Cerebellar nuclear complex (tissue), 1 donor: ENCODE measurements at places on chromosomes 5 and 9.

DNA sequence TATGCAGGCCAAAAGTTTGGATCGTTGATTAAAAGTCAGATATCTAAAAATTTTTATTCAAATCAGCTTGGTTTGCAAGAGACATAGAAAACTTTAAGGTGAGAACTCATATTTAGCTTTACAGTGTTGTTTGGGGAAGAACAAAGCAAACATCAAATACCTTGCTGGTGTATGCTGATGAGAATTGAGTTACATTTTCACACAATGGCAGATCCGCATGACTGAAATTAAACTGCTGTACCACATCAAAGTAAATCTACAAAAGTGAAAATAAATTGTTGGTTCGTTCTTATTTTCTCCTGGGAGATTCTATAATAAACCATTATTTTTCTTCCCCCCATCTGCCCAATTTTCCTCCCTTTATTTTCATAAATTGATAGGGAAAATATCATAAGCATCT is 198.2 kb upstream of the PCSK5 start:
- DNase-seq: no peak

DNA sequence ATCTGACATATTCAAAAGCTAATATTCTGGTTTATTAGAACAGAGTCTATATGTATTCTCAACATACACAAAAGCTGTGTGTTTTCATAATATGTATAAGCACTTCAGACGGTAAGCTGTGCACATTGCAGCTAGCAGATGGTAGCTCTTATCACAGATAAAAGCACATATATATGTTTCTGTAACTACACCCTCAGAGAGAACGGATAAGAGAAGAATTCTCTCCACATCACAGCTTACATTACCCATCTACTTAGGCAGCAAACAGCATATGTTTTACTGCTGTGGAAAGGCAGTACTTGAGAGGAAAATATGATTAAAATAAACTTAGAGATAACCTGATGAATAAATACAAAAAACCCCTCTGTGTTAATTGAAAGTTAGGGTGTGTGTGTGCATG is 450.9 kb upstream of the ZNF608 start:
- no peak for DNase-seq

DNA sequence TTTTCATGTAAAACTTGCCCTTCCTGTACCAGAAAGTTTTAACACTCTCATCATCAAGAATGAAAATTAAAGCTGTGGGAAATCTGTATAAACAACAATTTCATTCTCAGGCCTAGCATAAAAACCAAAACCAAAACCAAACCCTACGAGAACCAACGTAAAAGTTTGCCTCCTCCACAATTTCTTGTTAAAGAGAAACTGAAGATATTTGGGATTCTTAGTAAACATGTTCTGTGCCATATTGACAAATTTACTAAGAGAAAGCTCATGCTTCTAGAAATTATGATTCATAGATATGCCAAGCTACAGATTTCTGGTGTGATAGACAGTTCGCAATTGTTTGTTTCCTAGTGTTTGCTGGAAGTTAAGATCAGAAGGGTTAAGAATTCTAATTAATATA is 801.0 kb upstream of the NUDT12 start:
- no peak for DNase-seq

DNA sequence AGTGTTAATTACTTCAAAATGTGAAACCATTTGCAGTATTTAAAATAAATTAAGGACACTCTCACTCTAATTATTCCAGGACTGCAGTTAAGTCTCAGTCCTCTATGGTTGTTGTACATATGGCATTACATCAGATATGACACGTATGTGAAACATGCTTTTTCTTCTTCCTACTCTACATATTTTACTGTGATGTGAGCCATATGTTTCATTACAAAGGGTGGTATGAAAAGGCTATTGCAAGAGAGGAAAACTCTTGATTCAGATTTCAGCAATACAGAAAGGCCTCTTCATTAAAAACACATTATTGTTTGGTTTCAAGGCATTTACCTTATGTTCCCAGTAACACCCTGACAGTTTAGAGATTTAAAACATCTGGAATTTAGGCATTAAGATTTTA is 964.5 kb upstream of the DMAC1 start:
- DNase-seq: no peak

DNA sequence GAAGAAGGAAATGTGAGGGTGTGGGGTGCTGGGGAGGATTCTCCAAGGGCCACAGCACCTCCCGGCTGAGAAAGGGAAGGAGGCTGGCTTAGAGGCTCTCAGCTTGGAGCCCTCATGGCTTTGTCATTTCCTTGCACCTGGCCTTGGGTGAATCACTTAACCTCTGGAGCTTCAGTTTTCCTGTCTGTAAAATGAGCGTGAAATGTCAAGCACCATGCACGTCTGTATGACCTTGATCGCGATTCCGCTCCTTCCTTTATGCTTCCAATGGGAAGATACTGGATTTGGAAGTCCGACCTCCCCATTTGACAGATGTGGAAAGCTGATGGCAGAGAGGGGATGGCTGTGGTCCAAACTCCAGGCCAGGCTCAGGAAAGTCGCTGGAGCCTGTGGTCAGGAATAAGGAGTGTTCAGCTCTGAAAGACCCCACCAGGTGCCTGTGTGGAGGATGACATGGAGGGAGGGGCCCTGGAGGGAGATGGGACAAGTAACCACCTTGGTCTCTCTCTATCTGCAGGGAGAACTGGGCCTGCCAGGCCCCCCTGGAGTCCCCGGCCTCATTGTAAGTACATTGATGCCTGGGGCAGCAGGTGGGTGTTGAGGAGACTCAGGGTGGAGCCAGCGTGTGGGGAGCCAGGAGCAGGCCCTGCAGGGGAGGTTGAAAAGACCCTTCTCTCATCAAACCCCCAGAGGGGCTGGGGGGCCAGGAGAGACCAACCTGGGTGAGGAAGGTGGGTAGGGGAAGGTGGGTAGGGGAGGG is 66.5 kb downstream of the COL27A1 start:
- DNase-seq: no peak

DNA sequence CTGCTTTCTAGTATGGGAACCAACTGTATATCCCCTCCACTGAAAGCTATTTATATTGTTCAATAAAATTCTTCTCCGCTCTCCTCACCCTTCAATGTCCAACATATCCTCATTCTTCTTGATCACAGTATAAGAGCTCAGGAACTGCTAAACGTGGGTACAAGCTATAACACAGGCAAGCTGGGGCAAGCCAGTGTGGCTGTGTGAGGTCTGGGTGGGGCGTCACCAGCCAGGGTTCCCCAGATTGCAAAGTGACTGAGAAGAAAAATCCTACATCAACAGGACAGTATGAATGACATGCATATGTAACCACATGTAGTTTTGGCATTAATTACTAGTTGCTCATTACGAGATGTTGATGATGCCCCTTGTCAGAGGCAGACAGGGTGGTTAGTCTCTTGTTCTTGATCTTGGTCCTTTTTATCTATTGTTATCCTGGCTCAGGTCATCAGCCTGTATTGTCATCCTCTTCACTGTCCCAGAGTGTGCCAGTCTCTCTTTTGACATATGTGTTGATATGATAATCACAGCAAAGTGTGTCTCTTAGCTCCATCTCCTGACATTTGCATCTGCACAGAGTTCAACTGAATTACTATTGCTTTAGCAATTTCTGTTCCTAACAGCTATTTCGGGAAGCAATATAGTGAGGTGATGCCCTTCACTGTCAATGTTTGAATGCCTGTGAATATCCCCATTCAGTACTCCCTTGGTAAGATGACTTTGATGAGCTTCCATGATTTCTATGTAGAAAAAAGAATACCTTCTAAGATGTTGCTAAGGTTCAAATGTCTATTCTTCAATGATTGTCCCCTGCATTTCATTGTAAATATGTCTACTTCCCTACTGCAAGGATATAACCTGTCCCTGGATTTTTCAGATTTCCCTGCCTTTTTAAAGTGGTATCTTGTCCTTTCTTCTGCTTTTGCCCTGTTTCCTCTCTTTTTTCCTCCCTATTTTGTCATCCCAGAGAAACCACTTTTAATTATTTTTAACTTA is 140.3 kb downstream of the MAT2B start:
- no peak for DNase-seq

DNA sequence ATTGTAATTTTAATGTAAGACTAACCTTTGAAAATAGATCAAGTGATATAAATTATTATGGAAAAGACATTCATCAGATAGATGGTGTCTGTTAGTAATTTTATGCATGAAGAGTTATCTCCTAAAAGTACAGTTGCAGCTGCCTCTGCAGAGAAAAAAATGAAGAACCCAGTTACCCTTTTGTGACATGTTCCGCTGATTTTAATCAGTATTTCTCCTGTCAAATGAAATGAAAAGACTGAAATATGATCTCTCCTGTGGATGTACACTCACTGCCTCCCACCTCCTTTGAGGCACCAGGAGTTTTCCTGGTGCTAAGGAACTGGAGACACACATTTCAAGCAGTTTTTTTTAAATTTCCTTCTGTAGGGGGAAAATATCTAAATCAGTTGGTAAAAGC is 277.4 kb downstream of the KIF4B start:
- DNase-seq: no peak

- DNase-seq: no peak
Observed at GRCh38 chr9:4689687-4690104, 10.3 kb downstream of the CDC37L1 start.

DNA sequence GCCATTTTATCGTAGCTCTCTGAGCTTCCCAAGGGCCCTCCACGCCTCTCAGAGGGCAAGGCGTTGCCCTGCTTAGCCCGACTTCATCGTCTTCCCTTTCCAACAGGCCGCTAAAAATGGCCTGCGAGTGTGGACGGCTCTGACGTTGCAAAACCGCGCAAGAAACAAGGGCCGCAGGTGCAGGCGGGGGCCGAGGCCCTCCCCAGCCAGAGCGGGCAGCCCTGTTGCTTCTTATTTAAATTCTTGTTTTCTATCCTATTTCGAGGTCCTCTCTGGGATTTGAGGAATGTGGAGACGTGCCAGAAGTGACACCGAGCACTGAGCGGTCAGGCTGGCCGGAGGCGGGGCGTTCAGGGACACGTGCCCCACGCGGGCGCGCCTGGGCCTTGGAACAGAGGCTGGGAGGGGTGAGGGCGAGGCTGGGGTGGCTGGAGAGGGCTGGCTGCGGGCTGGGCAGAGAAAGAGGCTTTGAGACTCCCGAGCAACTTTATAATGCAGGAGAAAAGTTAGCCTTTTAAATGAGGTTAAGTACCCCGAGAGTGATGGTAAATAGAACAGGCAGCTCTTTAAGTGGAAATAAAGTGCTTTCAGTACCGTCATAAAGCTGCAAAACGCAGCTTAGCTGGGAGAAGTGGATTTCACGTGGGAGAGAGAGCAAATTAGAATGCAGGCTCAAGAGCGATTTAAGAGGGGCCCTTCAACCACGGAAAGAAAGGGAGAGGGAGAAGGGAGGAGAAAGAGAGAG is 243.6 kb downstream of the AUH start:
- no peak for DNase-seq

DNA sequence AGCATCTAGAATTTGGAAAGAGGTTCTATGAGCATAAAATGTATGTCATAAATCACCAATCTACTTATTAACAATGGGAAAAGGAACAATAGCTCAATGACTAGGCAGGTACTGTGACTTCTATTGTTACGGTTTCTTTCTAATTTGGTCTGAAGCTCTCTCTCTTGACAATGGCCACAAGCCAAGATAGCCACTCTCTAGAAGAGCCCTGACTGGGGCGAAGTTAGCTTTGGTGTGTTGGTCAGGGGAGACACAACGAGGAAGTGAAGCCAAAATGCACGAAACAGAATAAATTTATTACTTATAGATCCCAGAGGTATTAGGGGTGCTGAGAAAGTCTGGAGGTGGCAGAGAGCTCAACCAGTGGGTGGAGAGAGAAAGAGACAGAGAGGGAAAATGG is 9.4 kb upstream of the RAD23B start:
- no peak for DNase-seq

DNA sequence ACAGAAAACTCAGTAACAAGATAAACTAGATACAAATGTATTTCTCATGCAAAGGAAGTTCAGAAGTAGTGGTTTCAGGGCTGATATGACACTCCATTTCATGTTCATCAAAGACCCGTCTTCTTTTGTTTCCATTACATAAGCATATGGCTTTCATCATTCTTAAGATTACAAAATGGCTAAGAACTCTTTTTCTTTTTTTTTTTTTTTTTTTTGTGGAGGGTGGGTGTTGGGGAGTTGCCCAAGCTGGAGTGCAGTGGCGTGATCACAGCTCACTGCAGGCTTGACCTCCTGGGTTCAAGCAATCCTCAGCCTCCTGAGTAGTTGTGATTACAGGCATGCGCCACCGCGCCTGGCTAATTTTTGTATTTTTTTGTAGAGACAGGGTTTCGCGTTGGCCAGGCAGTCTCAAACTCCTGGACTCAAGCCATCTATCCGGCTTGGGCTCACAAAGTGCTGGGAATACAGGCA is 22.0 kb upstream of the PTBP3 start:
- no peak for DNase-seq

DNA sequence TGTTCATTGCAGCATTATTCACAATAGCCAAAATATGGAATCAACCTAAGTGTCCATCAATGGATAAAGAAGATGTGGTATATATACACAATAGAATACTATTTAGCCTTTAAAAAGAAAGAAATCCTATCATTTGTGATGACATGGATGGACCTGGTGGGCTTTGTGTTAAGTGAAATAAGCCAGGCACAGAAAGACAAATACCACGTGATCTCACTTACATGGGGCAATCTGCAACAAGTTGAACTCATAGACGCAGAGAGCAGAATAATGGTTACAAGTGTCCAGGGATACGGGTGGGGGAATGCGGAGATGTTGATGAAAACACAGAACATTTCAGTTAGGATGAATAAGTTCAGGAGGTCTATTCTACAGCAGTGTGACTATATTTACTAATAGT is 66.4 kb upstream of the ALDH1B1 start:
- no peak for DNase-seq

DNA sequence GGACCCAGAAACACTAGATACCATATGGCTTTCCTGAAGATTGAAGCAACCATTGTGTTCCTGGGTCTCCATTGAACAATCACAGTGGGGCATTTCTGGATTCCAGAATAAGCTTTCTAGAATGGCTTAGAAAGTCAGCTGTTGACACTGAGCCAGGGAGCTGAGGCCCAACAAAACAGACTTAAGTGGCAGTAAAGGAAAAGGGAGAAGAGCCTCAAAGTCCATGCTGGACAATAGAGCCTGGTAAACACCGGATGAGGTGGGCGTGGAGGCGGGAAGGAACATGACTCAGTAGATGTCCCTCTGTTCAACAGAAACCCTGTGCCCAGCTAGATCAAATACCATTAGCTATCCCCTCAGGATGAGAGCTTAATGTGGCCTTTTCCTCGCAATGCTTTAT is 14.8 kb downstream of the SPARC start:
- DNase-seq: no peak

GRCh38 chr5:71651579-71651978 is 64.4 kb downstream of the MCCC2 start:
- DNase-seq: no peak
